HFFc6 (cell line): ENCODE measurements at places on chromosomes 4 and X. TPM values are rescaled to one million over a fixed set of nuclear protein-coding genes. Genes with fewer than 3 reads are reported as not detected.

- peak overlapping the region; percentile 88 for H3K27ac ChIP-seq
- H3K4me3 ChIP-seq: peak overlapping the region; percentile 43
- peaks cover 10% of the 10 kb centered on the region for H3K36me3 ChIP-seq
- peaks cover 39% of the 10 kb centered on the region for H3K4me1 ChIP-seq
Observed at GRCh38 chr4:88792268-88792781, 94.7 kb upstream of the NAP1L5 start.

DNA sequence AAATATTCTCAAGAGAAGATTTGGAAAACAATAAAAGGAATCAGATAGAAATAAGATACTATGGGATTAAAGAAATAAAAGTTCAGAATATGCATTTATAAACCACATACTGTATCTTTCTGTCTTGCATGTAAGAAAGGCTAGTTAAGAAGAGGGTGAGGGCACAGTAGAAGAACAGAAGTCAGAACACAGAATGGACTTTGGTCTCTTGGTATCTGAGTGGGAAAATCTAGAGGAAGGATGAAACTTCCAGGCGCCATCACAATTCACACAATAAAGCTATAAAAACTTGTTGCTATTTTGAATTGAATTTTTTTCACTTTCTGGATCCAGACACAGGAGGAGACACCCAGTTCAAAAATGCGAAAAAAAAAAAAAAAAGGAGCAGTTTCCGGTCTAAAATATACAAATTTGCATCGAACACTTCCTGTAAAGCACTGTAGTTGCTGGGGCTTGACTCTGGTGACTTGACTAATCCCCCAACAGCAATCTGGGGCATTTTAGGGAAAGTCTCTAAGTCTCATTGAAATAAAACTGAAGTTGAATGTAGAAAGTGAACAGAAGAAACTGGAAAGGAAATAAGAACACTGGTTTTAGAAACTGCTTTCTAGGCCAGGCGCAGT is 8.1 kb upstream of the NAAA start:
- 0 out of 2 replicates have a peak, but pooled peaks cover 6% of the 10 kb centered on the region for H3K4me1 ChIP-seq
- DNase-seq: no peak
- H3K36me3 ChIP-seq: peaks cover 22% of the 10 kb centered on the region
- H3K4me3 ChIP-seq: no peak overlapping the region
- H3K27ac ChIP-seq: no peak overlapping the region

DNA sequence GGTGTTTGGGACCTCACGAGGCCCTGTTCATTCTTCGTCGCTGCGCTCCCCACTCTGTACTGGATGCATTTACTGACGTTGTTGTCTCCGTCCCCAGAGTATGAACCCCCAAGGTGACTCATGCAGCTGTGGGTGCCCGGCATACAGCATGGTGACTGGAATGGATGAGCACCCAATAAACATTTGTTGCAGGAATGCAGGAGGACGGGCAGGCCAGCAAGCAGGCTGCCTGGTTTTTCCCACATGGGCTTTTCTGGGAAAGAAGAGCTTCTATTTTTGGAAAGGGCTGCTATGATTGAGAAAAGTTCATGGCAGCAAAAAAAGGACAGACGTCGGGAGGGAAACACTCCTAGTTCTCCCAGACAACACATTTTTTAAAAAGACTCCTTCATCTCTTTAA is 893 bp upstream of the SOD3 start:
- H3K27me3 ChIP-seq: peaks cover 5% of the 10 kb centered on the region
- no peaks in the 10 kb centered on the region for H3K36me3 ChIP-seq
- peak; percentile 75 for DNase-seq
- H3K27ac ChIP-seq: peak overlapping the region; percentile 86
- peak overlapping the region; percentile 88 for H3K4me3 ChIP-seq

GRCh38 chrX:1673337-1673736 is 58.5 kb downstream of the ASMT start:
- H3K27me3 ChIP-seq: peaks cover 8% of the 10 kb centered on the region
- no peaks in the 10 kb centered on the region for H3K4me1 ChIP-seq
- no peak for DNase-seq

The SLC49A3 gene
- 0.15 to 0.72 TPM (median 0.54 TPM) in 3 replicates for total RNA-seq

GRCh38 chrX:5979338-5979737 is 249.3 kb downstream of the NLGN4X start:
- H3K4me1 ChIP-seq: no peaks in the 10 kb centered on the region
- H3K4me3 ChIP-seq: no peak overlapping the region
- H3K27ac ChIP-seq: no peak overlapping the region
- H3K36me3 ChIP-seq: peaks cover 5% of the 10 kb centered on the region; the same call in 1 of the 2 replicates
- no peak for DNase-seq

DNA sequence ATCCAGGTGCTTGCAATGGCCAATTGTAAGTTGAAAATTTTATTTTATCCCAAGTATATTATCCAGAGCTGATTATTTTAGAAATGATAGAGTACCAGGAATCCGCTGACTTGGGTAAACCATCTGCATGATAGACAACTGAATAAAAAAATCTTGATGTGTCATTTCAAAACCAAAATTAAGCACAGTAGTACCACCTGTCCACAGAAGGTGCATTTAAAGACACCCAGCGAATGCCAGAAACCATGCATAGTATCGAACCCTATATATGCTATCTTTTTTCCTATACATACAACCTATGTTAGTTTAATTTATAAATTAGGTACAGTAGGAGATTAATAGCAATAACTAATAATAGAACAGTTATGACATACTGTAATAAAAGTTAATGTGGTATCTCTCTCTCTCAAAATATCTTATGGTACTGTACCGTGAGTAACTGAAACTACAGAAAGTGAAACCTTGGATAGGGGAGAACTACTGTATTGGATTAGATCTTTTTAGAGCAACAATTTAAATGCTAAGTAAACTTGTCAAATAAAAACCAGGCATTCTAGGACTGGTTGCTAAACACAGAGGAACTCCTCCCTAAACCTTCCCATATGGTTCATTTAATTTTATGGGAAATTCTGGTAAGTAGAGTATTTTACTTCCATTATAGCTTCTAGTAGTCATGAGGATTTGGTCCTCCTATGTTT is 6.2 kb downstream of the NEIL3 start:
- peaks cover 6% of the 10 kb centered on the region; the same call in 1 of the 2 replicates for H3K36me3 ChIP-seq
- H3K27ac ChIP-seq: peak overlapping the region; percentile 44
- H3K27me3 ChIP-seq: no peaks in the 10 kb centered on the region

The IL3RA gene
- not detected in 3 replicates for total RNA-seq

DNA sequence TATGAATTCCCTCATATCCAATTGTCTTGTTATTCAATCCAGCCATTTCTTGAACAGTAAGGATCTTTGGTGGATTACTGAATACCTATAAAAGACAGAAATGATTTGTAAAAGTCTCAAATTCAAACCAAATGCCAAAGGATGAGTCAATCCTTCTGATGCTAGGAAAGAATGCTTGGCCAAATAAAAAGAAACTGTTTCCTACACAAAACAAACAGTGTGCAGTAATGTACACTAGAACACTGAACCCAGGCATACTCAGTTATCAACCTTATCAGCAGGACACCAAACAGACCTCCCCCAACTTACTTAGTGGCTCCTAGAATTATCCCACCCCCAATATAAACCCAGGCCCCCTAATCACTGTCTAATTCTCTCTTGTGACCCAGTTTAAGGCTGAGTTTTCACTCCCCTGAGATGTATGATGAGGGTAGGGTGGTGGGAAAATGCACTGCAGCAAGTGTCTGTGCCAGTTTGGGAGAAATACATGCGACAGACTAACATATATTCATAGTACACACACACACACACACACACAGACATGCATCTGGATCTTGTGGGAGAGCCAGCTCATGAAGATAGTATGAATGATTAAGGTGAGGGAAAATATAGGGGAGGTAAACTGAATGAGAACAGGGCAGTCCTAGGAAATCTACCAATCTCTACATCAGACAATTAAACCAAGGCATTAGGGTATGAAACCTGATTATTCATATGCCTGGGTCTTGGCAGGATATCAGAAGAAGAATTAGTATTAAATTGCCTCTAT is 35.0 kb downstream of the CLDN2 start:
- H3K36me3 ChIP-seq: no peaks in the 10 kb centered on the region; the same call in 1 of the 2 replicates
- H3K4me3 ChIP-seq: peak overlapping the region; percentile 38
- peak overlapping the region; percentile 80 for H3K27ac ChIP-seq
- H3K4me1 ChIP-seq: peaks cover 29% of the 10 kb centered on the region
- DNase-seq: peak; percentile 51

- no peak overlapping the region for H3K27ac ChIP-seq
- H3K4me1 ChIP-seq: no peaks in the 10 kb centered on the region
- no peaks in the 10 kb centered on the region for H3K36me3 ChIP-seq
- no peak overlapping the region for H3K4me3 ChIP-seq
- H3K27me3 ChIP-seq: no peaks in the 10 kb centered on the region
- DNase-seq: no peak
Observed at GRCh38 chr4:62814510-62815047, 1594.7 kb downstream of the TECRL start.

DNA sequence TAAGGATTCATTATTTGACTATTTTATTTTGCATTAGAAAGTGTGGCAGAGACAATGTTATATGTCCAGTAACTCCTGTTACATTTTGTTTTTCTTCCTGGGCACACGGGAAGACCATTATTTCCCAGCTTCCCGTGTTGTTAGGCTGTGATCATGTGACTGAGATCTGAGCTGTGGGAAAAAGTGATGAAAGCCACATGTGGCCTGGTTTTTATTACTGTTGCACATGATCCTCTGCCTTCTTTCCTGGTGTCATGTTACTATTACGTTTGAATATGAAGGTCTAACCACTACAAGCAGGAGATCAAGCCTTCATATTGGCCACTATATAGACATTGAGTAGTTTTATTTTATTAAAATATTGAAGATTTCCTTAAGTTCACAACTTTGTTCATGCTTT is 28.2 kb upstream of the MID1 start:
- H3K4me1 ChIP-seq: peaks cover 5% of the 10 kb centered on the region
- H3K27me3 ChIP-seq: peaks cover 7% of the 10 kb centered on the region; the same call in 1 of the 2 replicates
- no peak overlapping the region for H3K4me3 ChIP-seq
- H3K27ac ChIP-seq: no peak overlapping the region
- peak; percentile 18 for DNase-seq
